Activated T-helper 1 cell treated with anti-CD3 and anti-CD28 coated beads, Interleukin-2, amount 50 U/mL, for 16 hours (primary cell): ENCODE measurements at places on chromosomes 3 and 15.

GRCh38 chr3:170309046-170309445 lies 48.5 kb upstream of the SKIL start:
- no peak for DNase-seq

- DNase-seq: no peak
These were observed 442.6 kb upstream of the THRB start for GRCh38 chr3:24937228-24937627.

- no peak for DNase-seq
These were observed 61.0 kb downstream of the TPRG1 start for GRCh38 chr3:189232790-189233189.

- no peak for DNase-seq
These were observed 5.1 kb downstream of the PROK2 start for GRCh38 chr3:71779674-71780377.

GRCh38 chr3:16374047-16374934 lies 109.3 kb downstream of the OXNAD1 start:
- DNase-seq: no peak

DNA sequence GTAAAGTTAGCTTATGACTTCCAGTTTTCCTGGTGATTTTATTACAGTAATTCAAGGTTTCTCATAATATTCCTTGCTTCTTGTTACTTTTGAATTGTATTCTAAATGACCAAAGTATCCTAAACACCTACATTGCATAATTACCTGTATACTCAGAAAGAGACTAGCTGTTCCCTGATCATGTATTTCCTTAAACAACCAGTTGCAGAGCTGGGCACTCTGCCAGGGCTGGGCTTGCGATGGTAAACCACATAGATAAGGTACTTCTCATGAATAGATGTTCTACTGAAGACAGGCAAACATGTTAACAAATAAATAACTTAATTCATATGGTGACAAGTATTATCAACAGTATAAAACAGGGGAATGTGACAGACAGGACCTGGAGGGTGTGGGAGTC lies 142.3 kb upstream of the WNT5A start:
- DNase-seq: no peak
